ENCODE measurements at places on chromosomes 16 and 17. TPM values are rescaled to one million over a fixed set of nuclear protein-coding genes. Genes with fewer than 3 reads are reported as not detected.
A peak's percentile ranks its signal among the peaks of the same experiment; 100 is the strongest.

DNA sequence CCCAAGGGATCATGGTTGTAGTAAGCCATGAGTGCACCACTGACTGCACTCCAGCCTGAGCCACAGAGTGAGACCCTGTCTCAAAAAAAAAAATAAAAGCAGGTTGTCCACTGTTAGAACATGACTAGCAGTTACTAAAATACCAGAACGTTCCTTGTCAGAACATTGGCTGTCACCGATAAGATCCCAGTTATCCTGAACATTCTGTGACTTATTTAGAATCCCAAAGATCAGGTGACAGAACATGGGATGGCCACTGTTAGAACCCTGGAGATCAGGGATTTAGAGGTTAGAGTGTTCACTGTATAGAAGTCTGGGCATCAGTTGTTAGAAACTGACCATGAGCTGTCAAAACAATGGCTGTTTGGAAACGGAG, 8.6 kb downstream of the CES4A start:
- DNase-seq = no peak

- DNase-seq = no peak
These were observed 368.9 kb upstream of the C16orf82 start for GRCh38 chr16:26697807-26698206.

GRCh38 chr16:31196324-31197088, 6.1 kb downstream of the PYCARD start:
- DNase-seq = no peak

TEKT1 gene
- polyA plus RNA-seq = not detected

CCDC200 gene
- polyA plus RNA-seq = not detected

- DNase-seq = no peak
These were observed 392.9 kb upstream of the EEF2KMT start for GRCh38 chr16:5490499-5490898.

DNA sequence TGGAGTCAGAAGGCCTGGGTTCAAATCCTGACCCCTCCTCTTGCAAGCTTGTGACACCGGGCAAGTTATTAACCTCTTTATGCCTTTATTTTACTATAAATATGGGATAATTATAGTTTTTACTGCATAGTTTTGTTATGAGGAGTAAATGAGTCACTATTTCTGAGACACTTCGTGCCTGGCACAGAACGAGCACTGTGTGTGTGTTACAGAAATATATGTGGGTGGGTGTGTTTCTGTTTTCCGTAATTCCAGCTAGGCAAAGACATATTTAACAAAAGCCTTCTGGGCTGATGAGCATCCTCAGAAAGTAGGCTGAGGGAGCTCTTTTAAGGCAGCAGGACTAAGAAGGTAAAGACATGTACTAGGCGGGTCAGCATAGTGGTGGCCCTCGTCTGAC, 417.9 kb downstream of the MAF start:
- no peak for DNase-seq

DNA sequence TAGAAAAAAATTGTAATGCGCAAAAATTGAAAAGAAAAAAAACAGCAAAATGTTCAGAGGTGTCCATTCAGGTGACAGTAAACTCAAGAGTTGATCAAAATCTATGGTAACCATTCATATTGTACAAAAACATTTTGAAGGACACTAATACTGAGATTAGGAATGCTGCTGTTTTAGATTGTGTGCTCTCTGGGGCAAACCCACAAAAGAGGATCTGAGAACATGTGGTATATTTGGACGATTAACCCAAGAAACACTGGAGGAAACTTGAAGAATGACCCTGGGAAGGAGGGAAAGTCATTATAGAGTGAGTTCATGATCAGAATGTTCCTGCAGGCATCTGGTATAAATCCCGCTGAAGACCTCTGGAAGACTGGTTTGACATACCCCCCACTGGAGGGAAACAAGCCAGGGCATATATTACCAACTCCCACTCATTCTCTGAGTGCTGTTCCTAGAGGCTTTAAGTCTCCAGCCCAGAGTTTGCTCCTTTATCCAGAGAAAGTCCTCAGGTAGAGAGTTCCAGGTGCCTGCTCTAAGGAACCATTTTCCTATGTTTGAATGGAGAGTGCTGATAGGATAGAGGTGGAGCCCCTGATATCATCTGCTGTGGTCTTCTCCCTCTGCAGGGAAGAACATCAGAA, 1.2 kb downstream of the KRTAP4-2 start:
- no peak for DNase-seq

DNA sequence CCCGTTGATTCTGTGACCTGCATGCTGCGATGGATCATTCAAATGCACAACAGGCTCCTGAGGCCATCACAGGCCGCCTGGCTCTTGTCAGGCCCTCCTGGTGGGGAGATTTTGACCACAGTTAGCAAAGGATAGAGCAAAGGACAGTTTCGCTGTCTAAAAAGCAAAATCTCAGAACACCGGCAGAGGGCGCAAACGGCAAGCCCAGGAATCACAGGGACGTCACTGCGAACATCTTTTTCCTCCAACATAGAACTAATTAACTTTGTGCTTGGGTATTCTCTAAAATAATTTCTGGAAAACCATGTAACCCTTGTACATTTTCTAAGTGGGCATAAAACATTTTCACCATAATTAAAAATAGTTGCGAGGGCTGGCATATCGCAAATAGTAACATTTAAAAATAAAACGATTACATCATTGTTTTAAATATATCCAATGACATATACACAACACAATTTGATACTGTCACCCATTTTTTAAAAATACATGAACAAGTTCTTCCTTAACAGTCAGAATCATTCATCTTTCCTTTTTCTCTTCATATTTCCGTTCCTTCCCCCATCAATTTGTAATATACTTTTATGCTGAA, 19.7 kb upstream of the SLC47A1 start:
- peak; percentile 5 for DNase-seq

DNA sequence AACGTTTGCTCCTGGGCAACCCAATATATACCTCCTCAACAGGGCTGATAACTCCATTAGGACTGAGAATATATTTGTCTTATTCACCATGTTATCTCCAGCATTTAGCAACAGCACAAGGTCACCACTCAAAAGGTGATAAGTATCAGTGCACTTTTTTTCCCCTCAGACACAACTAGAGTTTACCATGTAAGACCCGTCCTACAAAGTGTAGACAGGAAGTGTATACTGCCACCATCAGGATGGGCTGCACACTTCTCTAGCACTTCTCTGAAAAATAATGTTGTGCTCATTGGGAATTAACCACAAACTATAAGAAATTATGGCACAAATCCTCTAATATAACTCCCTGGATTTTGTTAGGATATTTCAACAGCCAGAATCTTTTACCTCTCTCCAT, 5.7 kb upstream of the VAT1L start:
- DNase-seq = no peak

GRCh38 chr16:88088161-88088581, 136.9 kb downstream of the BANP start:
- no peak for DNase-seq

DNA sequence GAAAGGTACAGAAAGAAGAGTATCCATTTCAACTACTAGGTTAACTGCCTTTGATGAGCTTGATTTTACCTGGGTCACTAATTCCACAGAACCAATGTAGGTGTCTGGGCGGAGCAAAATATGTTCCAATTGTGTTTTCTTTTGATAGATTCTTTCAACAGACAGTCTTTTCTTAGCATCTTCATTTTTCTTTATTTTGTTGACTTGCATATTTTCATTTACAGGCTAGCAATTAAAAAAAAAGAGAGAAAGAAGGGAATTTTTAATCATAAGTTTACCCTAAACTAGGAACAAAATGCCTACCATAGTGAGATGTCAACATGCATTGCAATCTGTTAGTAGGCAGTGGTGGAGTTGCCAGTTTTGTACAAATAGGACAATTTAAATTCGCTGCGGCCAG, 1.0 kb downstream of the TOP2A start:
- DNase-seq = no peak

- DNase-seq = no peak
These were observed 17.6 kb upstream of the PEMT start for GRCh38 chr17:17609121-17609520.

- no peak for DNase-seq
These were observed 1.0 kb downstream of the VEZF1 start for GRCh38 chr17:57986841-57987580.

DNA sequence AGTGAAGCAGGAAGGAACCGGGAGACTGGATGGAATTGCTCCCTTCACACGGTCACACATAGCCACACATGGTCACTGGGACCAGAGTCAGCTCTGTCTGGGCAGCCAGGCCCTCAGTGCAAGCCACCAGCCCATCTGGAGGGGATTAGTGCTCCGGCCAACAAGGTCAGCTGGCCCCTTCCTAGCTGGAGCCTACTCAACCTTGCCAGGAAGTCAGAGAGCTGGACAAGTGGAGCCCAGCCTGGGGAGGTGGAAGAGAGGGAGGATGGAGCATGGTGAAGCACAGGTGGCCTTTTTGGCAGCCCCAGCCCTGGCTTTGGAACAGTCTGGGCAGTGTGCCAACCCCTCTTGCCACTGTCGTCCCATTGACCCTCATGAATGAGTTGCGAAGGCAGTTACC, 3.7 kb upstream of the CACNA1G start:
- no peak for DNase-seq

- no peak for DNase-seq
These were observed 189.7 kb upstream of the ZFHX3 start for GRCh38 chr16:73237601-73238000.

CSH1 gene
- polyA plus RNA-seq = not detected

APOBR gene
- 0.03 TPM for polyA plus RNA-seq

GRCh38 chr17:8142887-8143580, 9.2 kb downstream of the PER1 start:
- DNase-seq = no peak

DNA sequence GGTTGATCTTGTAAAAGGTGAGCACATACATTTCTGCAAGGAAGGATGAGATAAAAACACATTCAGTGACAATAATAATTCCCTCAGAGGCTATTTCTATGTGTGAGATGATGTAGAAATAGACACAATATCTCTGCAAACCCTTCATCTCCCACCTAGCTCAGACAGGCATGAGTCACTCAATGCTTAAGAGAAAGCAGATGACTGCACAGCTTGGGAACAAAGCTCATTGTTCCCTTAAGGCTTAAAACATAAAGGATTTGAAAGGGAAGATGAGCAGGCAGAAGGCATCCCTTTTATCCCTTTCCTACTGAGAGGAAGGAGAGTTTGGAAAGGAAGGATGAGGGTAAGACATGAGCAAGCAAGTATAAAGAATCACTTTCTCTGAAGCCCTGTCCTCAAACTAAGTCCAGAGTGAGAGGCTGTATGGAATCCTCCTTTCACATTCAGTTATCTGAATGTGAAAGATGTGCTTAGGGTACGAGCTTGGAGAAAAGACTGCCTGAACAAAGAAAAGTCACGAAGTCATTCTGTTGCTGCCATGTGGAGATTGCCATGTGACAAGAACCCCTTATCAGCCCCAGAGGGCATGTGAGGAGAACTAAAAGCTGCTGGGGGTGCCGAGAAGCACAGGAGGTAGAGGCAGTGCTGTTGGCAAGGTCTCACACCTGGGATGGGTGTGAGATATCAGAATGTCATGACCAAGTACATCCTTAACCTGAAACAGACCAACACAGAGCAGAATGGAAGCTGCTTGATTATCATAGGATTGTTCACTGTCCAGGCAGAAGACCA, 58.2 kb downstream of the CNTNAP4 start:
- no peak for DNase-seq

DNA sequence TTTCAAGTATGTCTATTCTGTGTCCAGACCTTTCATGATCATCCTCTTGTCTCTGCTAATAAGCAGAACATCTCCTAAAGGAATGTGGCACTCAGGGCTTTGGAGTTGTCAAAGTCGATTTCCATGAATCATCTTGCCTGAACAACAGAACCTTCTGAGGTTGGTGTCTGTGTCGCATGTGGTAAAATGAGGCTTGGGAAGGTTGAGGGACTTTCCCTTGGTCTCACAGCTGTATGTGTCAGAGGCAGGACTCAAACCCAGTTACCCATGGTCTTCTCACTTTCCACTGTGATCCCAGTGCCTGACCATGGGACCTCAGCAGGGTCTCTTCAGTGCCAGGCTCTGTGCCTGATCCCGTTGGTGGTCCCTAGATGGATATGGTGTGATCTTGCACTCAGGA, 4.2 kb upstream of the GPRC5B start:
- no peak for DNase-seq

Data from keratinocyte (primary cell).